ENCODE measurements at places on chromosomes 3 and 15. TPM values are rescaled to one million over a fixed set of nuclear protein-coding genes. Genes with fewer than 3 reads are reported as not detected.

RASGRF1 gene
- 0.10 TPM for polyA plus RNA-seq

MOBP gene
- polyA plus RNA-seq, result not detected

ACSBG1 gene
- 0.02 TPM for polyA plus RNA-seq

LRTM1 gene
- polyA plus RNA-seq, result not detected

GOLGA6A gene
- polyA plus RNA-seq, result not detected

CMTM7 gene
- 50.1 TPM for polyA plus RNA-seq

SNX22 gene
- 0.94 TPM for polyA plus RNA-seq

PLS1 gene
- polyA plus RNA-seq, result 3.2 TPM

Data from SK-N-SH (cell line).